ENCODE measurements at places on chromosomes 7 and 10.

- DNase-seq = no peak
Measured at GRCh38 chr10:69965086-69965485, 87.6 kb upstream of the MACROH2A2 start.

DNA sequence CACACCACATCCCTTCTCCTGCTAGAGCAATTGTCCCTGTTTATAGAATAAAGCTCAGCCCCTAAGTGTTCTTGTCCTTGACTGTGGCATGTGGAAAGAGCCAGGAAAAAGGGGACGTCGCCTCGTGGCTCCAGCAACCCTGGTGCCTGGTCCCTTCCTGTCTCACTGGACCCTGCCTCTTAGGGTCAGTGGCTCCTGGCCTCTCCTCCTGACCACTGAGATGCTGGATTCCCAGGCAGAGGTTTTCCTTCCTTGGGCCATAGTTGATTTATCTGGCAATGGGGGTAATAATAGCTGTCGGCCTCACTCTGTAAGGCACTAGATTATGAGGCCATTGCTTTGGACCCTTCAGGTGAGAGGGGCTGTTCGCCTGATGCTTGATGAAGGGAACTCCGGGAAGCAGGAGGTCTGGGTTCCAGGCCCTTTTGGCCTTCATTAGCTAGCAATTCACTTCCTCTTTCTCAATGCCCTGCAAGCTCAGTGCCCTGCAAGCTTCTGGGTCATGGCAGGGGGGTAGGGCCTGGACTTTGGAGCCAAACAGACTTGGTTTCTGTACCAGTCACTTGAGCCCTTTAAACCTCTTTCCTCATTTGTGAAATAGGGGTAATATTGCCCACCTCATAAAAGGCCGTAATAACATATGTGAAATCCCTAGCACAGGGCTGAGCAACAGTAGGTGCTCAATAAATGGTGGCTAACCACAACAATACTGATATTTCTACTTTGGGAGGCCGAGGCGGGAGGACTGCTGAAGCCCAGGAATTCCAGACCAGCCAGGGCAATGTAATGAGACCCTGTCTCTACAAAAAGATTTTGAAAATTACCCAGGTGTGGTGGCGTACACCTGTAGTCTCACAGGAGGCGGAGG is 1.1 kb downstream of the ASL start:
- DNase-seq = no peak

DNA sequence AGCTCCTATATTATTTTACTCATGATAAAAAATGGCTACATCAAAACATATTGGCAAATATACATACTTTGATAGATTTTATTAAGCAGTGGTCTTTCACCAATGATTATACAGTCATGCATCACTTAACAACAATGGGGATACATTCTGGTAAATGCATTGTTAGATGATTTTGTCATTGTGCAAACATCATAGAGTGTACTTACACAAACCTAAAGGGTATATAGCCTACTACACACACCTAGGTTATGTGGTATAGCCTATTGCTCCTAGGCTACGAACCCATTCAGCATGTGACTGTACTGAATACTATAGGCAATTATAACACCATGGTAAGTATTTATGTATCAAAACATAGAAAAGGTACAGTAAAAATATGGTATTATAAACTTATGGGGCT is 98.9 kb upstream of the IL6 start:
- DNase-seq = no peak

GRCh38 chr10:4296161-4296560 is 511.2 kb upstream of the KLF6 start:
- no peak for DNase-seq

- no peak for DNase-seq
Measured at GRCh38 chr7:155090684-155091083, 20.6 kb downstream of the HTR5A start.

DNA sequence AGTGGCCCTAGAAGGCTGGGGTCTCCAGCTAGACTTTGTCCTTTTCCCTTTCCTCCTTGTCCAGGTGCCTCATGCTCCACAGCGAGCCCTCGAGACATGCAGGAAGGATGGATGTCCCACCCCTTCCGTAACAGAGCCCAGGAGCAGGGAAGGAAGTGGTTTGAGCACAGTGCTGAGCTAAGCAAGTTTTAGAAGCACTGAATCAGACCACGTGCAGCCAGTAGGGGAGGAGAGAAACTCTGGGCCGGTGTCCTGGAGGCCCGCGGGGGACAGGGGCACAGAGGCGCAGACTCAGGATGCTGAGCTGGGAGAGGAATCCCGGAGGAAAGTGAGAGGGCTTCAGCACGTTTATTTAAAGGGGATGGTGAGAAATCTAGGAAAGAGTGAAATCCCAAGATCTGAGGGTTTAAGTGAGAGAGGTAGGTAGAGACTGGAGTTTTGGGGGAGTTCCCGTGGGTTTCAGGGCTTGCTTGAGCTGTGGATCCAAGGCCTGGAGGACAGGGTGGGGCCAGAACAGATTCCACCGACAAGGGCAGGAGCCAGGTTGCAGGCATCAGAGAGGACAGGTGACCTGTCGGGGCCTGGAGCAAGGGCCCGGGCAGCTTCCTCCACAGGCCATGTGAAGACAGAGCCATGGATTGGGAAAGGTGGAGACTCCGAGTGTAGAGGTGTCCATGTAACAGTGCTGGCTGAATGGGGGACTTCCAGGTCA is 4.4 kb upstream of the IRF5 start:
- no peak for DNase-seq

GRCh38 chr7:50808282-50808888 is 25.7 kb upstream of the GRB10 start:
- no peak for DNase-seq

GRCh38 chr10:131983780-131984179 is 2.1 kb upstream of the BNIP3 start:
- DNase-seq = peak; percentile 67

DNA sequence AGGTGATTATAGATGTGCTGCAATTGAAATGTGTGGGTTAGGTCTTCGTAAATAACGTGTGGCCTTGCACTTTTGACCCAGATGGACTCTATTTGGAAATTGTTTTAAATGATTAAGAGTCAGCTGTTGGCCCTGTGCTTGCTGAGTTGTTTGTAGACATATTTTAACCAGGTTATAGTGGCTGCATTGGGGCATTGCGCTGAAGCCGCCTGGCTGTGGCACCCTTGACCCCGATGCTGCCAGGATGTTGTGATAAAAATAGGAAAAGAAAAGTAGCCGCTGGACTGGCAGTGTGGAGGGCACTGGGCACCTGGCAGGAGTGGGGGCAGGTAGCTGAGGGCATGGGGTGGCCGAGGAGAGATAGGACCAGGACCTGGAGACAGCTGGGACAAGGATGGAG is 13.4 kb downstream of the LRRC27 start:
- DNase-seq = no peak

- DNase-seq = no peak
Measured at GRCh38 chr10:47036771-47037170, 125.5 kb downstream of the PTPN20 start.

- no peak for DNase-seq
Measured at GRCh38 chr7:81098213-81098612, 179.4 kb upstream of the SEMA3C start.

- DNase-seq = no peak
Measured at GRCh38 chr7:83934118-83934734, 260.4 kb downstream of the SEMA3A start.

DNA sequence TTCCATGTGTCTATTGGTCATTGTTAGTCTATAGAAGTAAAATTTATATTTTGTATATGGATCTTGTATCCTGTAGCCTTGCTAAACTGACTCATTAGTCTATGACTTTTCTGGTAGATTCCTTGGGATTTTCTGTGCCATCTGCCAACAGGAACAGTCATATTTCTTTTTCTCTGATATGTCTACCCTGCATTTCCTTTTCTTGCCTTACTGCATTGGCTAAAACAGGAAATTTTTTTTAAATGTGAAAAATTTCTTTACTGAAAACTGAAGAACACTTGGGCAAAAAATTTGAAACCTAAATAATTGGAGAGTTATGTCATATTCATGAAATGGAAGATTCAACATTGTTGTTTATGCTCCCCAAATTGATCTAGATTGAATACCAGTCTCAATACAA is 67.5 kb downstream of the AMZ1 start:
- no peak for DNase-seq

DNA sequence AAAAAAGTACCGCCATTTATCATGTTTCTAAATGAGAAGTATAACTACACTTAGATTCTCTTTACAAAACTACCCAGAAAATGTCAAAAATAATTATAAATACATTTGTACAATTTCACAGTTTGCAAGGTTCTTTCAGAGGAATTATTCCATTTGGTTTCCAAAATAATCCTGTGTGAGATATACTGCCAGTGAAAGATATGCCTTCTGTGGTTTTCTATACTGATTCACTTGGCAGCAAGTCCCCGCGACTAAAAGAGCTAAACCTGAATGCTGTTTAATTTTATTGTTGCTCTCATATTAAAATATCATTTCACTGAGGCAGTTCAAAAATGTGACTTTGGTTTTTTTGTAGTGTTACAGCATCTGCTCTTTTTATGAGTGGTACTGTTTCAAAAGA is 364.9 kb upstream of the PLXDC2 start:
- DNase-seq = no peak

DNA sequence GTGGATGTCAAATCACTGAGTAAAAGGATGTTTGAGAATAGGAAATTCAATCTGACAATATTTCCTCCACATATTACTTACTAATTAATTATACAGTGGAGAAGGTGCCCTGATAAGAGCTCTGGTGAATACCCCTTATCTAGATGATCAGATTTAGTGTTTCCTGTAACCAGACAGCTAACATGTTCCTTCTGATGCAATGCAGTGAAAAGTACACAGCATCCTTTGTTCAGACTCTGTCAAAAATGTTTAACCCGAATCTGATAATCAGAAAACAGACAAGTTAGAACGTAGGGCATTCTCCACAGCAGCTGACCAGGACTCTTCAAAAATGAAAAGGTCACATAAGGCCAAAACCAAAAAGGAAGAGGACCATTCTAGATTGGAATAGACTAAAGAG is 46.2 kb downstream of the WDR11 start:
- no peak for DNase-seq

DNA sequence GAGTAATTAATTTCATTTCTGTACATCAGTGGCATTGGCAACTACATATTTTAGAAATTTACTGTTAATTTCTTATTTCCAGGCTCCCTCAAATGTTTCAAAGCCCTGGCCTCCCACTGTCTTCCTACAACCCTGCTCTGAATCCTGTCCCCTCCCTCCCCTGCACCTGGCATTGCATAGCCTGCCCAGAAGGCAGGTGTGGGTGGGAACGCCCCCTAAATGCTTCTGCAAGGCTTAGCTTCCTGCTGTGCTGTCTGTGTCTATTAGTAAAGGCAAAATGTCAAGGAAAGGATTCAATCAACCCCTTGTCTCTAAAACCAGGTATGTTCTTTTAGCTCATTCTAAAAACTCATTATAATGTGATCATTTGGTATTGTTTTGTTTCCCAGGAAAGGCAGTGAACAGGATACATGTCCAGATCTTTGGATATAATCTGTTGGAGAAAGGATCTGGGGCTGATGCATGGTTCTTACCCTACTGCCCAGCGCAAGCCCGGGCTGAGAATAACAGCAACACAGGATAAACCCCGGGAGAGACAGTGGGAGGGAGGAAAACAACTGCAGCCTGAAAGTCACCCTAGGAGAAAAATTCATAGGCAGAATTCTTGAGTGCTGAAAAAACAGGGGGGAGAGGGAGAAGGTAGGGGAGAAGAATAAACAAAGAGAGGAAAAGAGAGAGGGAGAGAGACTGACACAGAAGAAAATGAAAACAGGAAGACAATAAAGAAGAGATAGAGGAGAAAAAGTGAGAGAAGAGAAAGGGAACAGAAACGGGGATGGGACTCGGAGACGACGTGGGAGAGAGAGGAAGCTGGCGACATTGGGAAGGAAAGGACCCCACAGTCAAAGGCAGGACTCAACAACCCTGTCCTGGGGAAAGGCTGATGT is 589 bp downstream of the ZNF488 start:
- no peak for DNase-seq

GRCh38 chr10:77686650-77687417 is 49.2 kb upstream of the KCNMA1 start:
- DNase-seq = no peak

DNA sequence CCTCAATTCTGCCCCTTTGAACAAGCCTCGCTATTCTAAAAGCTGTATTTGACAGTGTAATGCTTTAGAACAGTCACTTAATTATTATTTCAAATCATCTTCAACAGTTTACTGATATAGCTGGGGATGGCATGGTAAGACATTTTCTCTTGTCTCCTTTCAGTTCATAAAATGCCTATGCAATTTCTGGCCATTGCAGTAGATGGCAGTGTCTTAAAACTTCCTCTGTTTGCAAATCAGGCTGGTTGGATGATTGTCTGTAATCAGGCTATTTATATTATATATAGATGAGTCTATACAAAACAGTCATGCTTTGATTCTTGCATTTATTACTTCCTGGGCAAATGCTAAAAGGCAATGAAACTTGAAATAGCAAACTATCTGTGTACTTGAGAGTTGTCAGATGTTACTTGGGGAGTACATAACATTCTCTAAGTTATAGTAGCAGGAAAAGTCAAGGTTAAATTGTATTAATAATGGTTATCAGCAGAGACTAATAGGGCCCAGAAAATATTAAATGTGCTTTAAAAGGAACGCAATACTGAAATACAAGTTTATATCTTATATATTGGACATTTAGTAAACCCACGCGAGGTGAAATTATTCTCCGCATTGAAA is 55.5 kb upstream of the LHFPL3 start:
- peak; percentile 6 for DNase-seq

DNA sequence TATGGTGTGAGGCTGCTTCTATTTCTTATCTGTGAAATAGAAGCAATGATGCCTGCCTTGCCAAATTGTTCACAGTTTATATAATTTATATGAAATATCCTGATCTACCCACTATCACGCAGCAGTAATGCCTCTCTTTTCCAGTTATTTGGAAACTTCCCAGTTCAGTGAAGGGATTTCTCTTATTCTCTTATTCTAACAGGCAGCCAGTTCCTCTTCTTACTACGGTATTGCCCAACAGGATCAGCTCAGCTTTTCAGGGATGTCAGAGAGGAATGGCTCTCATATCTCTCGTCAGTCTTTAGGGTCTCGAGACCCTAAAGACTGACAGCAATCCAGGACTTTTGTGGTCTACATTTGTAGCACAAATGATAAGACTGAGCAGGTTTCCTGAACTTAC is 215.6 kb downstream of the CREB5 start:
- no peak for DNase-seq

DNA sequence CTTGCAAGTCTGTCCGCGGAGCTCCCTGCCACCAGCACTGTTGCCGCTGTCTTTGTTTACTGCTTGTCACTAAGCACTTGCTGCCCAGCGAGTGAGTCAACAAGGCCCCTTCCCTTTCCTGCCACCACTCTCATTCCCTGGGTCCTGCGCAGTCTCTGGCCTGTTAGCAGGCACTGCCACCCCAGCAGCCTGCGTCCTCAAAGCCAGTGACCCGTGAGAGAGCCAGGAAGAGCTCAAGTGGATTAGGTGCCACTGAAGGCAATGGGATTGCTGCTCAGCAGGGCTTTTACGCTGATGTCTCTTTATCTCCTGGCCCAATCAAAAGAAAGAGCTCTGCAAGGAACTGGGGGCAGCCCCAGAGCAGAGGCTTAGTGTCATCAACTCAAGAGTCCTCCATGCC is at the start of gene FRMPD2:
Gene FRMPD2, minus strand, starts transcription at position 61 of the 400 bp plus-strand sequence. CDS start 129 bp downstream, outside the sequence.
- no peak for DNase-seq
